Activated naive CD4-positive, alpha-beta T cell treated with Interleukin-2 at 50 U/mL for 16 hours (primary cell): ENCODE measurements at places on chromosomes 7 and 10.

DNA sequence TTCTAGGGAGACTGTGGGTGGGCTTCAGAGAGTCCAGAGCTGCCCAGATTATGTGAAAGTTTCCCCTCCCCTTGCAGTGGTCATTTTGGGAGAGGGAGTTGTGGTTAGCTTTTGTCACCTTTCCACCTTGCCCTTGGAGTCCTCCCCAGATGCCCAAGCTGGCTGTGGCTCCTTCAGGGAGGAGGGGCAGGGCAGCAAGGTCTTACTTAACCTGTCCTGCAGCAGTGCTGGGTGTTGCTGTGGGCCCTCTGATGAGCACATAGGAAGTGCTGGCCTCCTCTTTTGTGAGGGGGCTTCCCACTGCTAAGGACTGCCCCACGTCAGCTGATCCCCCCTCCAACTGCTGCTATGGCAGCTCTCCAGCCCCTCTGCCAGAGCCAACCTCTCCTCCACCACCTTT is 17.6 kb upstream of the AQP1 start:
- DNase-seq: no peak

DNA sequence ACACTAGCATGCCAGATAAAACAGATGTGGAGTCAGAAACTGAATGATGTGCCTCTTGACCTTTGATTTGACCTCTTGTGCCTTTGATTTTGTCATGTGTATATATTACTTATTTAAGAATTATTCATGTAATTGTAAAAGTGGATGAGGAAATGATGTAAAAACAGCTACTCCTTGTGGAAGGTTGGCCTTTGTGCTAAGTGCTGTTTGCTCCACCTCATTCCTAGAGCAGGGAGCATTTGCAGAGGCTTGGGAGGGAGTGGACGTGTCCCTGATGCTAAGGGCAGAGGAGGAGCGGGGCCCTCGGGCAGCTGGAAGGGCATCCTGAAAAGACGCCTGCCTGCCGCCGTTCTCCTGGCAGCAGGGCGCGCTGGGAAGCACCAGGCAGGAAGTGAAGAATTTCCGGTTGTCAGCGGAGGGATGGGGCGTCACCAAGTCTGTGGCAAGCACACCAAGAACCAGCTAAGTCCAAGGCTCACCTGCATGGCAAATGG is 197.6 kb upstream of the ZNF32 start:
- peak; percentile 33 for DNase-seq

DNA sequence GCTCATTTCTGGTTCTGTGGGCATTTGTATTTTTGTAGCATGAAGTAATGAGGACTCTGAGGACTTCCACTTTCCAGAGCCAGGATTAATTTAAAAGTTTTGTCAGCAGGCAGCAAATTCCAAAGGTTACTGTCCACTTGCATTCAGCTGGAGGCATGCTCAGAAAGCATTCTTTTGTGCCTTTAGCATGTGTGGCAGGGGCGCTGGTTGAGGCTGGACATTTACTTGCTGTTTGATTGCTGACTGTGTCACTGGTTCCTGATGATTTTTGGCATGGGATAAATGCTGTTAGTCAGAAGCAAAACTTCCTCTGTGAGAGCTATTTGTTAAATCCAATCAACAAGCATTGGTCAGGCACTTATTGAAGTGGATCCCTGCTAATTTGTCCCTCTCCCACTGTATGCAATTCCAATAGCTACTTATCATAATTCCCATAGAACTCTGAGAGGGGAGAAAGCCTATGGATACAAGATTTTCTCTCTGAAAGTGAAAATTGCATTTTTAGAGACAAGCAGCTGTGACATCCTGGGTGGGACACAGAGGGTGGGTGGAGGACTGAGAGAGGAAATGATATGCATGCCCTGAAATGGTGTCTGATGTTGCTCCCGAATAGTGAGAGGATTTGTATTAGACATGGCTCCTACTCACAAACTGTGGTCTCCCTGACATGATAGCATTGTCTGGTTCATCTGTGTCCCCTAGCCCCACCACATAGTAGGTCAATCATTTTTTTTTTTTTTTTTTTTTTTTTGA is 161.2 kb upstream of the WDR11 start:
- DNase-seq: no peak

GRCh38 chr7:14834883-14835282 is 67.7 kb downstream of the DGKB start:
- DNase-seq: no peak

GRCh38 chr10:35768011-35768410 is 125.9 kb upstream of the FZD8 start:
- DNase-seq: no peak

DNA sequence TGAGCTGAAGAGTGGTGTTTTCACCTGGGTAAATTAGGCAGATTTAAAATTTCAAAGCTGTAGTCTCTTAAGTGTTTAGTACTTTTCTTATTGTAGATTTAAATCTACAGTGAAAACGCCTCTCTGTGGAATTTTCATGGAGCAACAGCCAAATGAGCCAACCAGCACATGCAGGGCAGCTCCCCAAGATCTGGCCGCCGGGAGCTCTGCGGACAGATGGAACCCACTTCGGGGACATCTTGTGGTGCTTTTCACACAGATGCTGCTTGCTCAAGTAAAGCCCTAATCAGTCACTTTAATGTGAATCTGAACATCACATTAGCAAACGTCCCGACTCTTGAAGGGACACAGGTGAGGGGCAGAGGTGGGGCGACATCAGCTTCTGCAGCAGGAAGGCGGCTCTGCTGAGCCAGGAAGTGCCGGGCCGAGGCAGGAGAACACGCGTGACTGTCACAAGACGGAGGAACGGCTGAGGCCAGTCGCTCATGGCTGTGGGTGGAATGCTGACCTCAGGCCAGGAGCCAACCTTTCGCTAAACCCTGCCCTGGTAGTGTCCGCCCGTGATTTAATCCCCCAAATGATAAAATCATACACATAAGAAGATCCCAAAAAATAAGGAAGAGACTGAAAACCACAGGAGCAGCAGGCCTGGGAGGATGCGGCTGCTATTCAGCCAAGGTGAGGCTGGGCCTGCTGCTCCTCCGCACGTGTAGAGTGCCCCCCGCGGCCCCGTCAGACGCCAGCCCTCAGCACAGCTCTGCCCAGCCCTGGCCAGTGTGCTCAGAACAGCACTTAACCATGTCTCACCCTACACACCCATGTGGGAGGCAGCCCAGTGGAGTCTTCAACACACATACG is 256.8 kb downstream of the ZMYND11 start:
- DNase-seq: no peak

DNA sequence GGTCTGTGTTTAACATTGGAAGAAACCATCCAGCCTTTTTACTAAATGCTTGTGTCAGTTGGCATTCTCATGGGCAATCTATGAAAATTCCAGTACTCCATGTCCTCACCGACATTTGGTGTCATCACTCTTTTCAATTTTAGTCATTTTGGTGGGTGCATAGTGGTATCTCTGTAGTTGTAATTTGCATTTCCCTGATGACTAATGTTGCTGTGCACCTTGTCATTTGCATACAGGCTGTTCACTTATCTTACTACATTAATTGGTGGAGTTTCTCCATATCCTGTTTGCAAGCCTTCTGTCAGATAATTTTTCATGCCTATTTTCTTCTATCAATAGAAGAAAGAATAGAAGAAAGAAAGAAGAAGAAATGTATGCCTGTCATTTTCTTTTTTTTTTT is 73.7 kb downstream of the PLPP4 start:
- no peak for DNase-seq

DNA sequence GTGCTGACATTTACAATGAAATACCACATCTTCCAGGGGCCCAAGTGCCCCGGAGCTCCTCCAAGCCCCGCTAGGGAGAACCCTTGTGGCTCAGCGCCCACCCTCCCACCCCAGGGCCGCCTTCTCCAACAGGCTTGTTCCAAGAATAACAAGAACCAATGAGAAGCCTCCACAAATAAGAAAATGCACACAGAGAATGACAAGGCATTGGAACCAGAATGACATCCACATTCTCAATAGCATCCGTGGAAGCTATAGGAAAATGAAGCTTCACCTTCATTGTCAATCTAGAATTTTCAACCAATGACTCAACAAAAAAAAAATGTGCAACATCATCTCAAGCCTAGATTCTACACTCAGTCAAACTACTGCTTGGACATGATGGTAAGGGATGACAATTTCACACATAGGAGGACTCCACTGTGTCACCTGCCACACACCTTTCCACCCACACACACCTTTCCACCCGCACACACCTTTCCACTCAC is 50.4 kb upstream of the PPP2R2D start:
- DNase-seq: no peak

DNA sequence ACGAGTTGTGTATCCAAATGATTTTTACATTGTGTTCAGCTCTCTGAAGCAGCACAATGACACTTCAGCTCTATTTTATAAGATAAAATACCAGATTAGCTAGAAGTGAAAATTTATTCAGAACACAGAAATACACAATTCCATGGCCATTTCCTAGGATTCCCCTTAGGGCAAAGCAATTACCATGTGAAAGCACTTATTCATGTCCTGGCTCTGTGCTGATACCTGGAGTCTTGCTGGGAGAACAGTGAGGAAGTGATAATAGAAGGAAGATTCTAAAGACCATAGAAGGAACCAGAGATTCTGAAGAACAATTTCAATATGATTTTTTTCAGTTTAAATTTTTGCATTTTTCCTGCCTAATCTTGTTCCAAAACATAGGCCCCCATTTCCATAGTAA is 657.4 kb upstream of the ZWINT start:
- no peak for DNase-seq

DNA sequence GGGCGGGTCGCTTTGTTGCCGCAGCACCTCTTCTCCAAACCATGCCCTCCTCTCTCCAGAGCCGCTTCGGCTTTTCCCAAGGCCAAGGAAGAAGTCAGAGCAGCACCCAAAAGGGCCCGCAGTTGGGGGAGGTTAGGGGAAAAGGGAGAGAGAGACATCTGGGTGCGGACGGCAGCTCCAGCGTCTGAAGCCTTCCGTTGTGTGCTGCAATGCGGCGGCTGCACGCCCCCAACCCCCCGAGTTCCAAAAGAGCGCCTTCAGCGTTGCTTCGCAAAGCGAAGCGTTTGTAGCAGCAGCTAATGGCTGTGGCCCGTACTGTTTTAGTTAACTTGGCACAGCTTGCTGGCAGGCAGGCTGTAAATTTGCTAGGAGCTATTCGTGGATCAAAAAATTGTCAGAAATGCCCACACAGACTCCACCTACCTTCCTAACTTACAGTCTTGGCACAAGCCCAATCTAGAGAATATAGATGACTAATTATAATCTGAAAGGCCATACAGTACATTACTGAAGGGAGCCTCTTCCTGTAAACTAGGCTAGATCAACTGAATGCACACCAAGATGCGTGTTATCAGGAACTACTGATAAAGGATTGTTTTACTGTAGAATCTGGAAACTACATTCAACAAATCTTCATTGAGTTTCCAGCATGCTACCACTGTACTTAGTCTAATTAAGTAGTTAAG is 1.1 kb upstream of the KBTBD2 start:
- peak; percentile 55 for DNase-seq
